ENCODE measurements at places on chromosomes 5 and 9.

DNA sequence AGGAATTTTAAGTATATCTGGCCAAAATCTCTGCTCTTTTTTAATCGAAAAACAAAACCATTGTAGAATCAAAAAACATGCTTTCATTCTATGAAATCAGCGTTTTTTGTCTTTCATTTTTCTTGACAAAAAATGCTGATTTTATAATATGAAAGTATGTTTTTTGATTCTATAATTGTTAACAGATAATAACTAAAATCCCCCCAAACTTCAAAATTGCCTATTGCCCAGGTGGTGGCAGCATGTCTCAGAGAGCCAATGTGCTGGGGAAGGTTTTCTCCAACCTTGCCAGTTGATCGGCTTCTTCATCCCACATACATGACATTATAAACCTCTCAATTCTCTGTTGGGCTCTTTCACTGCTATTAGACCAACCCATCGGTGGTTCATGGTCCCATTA lies 5.1 kb upstream of the SMIM15 start:
- DNase-seq, result no peak

DNA sequence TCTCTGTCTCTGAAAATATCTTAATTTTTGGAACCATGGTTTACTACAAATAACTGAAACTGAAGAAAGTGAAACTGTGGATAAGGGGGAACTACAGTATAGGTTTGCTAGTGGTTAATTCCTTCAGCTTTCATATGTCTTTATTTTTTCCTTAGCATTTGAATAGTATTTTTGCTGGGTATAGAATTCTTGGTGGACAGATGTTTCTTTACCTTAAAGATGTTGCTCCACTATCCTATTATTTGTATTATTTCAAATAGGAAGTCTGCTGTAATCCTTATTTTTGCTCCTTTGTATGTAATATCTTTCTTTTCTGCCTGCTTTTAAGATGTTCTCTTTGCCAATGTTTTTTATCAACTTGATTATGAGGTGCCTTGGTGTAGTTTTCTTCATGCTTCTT lies 152.9 kb upstream of the ISL1 start:
- DNase-seq, result no peak

- no peak for DNase-seq
Measured at GRCh38 chr9:93244510-93245436, 60.8 kb downstream of the WNK2 start.

DNA sequence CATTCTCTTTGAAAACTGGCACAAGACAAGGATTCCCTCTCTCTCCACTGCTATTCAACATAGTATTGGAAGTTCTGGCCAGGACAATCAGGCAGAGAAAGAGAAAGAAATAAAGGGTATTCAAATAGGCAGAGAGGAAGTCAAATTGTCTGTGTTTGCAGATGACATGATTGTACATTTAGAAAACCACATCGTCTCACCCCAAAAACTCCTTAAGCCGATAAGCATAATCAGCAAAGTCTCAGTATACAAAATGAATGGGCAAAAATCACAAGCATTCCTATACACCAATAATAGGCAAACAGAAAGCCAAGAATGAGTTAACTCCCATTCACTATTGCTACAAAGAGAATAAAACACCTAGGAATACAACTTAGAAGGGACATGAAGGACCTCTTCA lies 21.0 kb upstream of the EPB41L4A start:
- no peak for DNase-seq

DNA sequence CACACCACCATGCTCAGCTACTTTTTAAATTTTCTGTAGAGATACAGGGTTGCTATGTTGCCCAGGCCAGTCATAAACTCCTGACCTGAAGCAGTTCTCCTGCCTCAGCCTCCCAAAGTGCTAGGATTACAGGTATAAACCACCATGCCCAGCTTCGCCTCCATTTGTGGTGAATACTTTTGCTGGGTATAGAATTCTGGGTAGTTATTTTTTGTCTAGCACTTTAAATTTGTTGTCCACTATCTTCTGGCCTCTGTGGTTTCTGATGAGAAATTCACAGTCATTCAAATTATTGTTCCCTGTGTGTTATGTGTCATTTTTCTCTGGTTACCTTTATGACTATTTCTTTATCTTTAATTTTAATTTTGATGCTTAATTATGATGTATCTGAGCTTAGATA lies 57.7 kb upstream of the EXOC3 start:
- no peak for DNase-seq

DNA sequence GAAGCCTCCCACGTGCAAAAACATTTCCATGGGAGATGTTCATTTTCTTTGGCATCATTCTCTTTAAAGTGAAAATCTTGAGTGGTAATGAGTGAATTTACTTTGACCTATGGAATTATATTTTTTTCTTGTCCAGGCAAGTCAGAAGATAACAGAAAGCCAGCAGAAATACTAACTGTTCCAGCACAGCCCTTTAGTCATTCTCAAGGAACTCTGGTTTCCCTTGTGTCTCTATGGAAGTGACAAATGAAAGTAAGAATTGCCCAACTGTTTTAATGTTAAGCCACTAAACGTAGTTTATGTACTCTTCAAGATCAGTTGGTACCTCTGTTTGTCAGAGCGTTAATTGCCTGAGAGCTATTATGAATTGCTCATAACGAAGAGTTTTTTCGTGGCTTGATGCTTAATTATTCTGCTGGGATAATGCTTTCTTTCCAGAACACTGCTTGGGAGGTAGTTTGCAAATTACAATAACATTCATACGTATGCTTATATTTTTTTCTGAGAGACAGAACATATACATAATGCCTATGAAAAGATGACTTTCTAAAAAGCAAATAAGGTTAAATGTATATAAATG lies 84.5 kb upstream of the CER1 start:
- no peak for DNase-seq

- no peak for DNase-seq
Measured at GRCh38 chr5:1768283-1769000, 31.2 kb downstream of the MRPL36 start.

DNA sequence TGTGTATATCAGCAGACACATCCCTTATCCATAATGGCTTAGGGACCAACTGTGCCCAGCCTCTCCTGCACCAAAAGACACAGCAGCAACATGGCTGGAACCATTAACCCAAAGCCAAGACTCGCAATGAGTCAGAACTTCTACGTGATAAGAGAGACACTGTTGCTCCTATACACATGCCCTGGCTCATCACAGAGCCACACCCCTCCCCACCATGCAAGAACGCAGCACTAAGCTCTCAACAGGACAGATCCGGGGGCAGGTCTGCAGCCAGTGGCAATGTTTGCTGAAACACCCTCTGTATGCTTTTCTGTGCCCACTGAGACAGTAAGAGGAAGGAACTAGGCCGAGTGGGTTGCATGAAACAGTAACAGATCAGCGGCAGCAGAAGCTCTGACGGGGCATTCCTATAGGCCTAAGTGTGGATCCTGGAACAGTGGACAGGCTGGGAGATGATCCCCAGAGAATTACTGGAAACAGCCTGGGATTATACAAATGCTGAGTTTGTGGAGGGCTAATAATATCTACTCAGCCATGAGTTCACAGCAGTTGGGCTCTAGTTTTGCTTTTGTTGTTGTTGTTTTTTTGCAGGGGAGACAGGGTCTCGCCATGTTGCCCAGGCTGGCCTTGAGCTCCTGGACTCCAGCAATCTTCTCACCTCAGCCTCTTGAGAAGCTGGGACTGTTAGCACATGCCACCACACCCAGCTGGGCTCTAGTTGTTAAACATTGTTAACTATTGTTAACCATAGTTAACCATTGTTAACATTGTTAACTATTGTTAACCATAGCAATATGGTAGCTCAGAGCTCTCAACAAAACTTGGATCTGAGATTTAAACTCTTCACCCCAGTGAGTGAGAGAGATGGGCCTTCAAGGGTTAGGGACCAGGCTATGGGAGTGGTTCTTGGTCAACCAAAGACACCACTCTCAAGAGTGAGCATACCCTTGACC lies 41.0 kb downstream of the B4GALT1 start:
- no peak for DNase-seq

GRCh38 chr5:154197801-154198491 lies 7.4 kb downstream of the GALNT10 start:
- DNase-seq, result no peak

GRCh38 chr9:115673599-115673998 lies 480.0 kb upstream of the PAPPA start:
- no peak for DNase-seq

DNA sequence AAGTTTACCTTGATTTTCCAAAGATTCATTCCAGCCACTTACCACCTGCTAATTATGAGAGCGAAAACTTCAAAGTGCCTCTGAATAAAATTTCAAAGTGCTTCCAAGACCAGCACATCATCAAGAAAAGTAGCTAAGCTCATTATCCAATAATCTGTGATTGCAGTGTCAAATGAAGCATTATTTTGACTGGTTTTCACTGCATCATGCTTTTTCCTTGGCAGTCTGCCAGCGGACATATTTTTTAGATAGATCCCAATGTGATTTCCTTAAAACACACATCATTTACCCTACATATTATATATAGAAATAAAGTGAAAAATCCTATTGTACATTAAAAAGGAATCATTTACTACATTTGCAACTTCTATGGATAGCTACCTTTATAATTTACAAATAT lies 508.6 kb upstream of the FAM174A start:
- DNase-seq, result no peak

GRCh38 chr5:122200450-122200849 lies 71.1 kb downstream of the ZNF474 start:
- DNase-seq, result no peak

GRCh38 chr5:67319935-67320725 lies 123.5 kb upstream of the CD180 start:
- DNase-seq, result no peak

GRCh38 chr9:137116728-137117127 lies 2.2 kb upstream of the DPP7 start:
- no peak for DNase-seq

GRCh38 chr5:132470596-132470995 lies 20.0 kb downstream of the IRF1 start:
- no peak for DNase-seq

DNA sequence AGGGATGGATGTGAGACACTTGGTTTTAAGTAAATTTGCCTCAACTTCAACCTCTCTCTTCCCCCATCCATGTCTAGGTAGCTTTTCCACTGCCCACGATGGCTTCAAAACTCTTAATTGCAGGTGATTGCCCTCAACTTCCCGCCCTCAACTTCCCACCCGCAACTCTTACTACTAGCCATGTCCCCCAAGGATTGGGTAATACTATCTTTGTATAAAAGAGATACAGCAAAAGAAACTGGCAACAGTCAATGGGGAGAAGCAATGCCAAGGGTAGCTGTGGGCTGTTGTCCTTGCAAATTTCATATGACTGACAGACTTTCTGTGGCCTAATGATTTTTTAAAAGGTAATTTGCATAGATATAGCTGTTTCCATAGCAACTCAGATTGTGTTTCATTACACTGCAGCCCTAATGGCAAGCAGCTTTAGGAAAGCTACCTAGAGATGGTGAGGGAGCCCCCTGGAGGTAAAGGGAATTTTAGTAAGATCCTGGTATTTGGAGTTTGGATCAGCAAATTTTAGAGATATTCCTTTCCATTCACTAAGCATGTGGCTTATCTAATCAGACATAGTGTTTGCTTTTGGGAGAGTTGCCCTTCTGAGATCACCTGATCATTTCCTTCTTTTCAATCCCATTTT lies 421.5 kb upstream of the DAP start:
- DNase-seq, result peak; percentile 31

- no peak for DNase-seq
Measured at GRCh38 chr9:8724284-8725018, 924.9 kb upstream of the DMAC1 start.
